SJSA1 (cell line): ENCODE measurements at places on chromosomes 5 and 9. TPM values are rescaled to one million over a fixed set of nuclear protein-coding genes. Genes with fewer than 3 reads are reported as not detected.

RABGAP1 gene
- total RNA-seq = 27.8 and 55.6 TPM in 2 replicates

PCDHGC5 gene
- 0.21 TPM in 1 of 2 replicates, not detected in the other for total RNA-seq

DNA sequence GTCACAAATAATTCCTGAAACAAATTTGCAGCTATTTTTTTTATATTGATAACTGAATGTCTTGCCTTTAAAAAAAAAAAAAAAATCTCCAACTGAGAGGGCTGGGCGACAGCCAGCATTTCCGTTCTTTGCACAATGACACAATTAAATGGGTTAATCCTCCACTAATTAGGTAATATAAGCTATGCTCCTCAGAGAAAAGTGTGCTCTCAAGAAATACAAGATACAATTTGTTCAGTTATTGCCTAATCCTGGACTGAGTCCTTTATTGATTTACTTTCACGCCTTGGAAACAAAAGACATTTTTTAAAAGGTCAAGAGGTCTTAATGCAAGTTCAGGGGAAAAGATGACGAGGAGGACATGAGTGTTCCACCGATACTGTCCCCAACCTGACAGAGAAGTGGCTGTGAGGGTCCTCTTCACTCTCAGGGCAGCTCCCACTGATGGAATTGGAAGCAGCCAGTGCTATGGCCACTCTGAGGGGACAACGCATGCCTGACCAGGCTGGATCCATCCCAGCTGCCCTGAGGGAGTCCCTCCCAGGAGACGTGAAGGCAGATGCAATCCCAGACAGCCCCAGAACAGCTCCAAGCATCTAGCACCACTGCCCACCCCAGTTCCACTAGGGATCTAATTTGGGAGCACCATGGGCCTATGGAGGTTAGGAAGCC is 220.7 kb downstream of the GNA14 start:
- H3K27me3 ChIP-seq = no peaks in the 10 kb centered on the region
- no peak for DNase-seq
- H3K36me3 ChIP-seq = no peaks in the 10 kb centered on the region
- H3K4me1 ChIP-seq = no peaks in the 10 kb centered on the region

GRCh38 chr5:40374853-40375252 is 304.9 kb upstream of the PTGER4 start:
- no peaks in the 10 kb centered on the region for H3K4me1 ChIP-seq
- H3K27me3 ChIP-seq = no peaks in the 10 kb centered on the region
- H3K4me3 ChIP-seq = no peak overlapping the region
- no peaks in the 10 kb centered on the region for H3K36me3 ChIP-seq
- DNase-seq = no peak

FREM1 gene
- 1.8 and 3.4 TPM in 2 replicates for total RNA-seq

DNA sequence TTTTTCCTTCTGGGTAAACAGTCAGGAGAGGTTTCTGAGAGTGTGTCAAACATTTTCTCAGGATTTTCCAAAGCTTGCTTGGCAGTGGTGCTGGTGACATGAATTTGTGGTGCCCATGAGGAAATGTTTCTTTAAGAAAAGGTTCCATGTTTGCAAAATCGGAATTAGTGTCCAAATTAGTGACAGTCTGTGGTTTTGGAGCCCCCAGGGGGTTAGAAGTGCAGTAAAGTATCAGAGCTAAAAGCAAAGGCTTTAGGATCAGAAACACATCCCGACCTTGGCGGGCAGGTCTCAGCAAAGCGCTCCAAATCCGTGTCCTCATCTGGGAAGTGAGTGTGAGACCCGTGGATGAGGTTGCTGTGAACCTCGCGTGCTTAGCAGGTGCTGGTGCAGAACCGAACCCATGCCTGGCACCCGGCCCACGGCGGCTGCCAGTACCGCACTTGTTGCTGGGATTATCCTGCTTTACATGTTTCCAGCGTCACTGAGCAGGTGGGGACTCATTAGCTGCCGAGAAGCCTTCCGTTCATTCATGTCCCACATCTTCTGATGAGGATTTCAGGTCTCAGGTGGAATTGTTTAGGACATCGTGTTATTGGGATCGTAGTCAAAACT is 70.8 kb upstream of the COL5A1 start:
- H3K36me3 ChIP-seq = no peaks in the 10 kb centered on the region
- no peak overlapping the region for H3K27ac ChIP-seq
- H3K27me3 ChIP-seq = no peaks in the 10 kb centered on the region
- DNase-seq = peak; percentile 37
- H3K4me1 ChIP-seq = 0 out of 2 replicates have a peak, but pooled peaks cover 4% of the 10 kb centered on the region

GGTA1 gene
- total RNA-seq = not detected in 2 replicates

- H3K27ac ChIP-seq = no peak overlapping the region
- H3K4me3 ChIP-seq = no peak overlapping the region
- H3K36me3 ChIP-seq = no peaks in the 10 kb centered on the region
- no peaks in the 10 kb centered on the region for H3K27me3 ChIP-seq
- H3K4me1 ChIP-seq = no peaks in the 10 kb centered on the region
Measured at GRCh38 chr9:105500108-105500766, 52.4 kb downstream of the FSD1L start.
